ENCODE measurements at places on chromosomes 7 and 10.

DNA sequence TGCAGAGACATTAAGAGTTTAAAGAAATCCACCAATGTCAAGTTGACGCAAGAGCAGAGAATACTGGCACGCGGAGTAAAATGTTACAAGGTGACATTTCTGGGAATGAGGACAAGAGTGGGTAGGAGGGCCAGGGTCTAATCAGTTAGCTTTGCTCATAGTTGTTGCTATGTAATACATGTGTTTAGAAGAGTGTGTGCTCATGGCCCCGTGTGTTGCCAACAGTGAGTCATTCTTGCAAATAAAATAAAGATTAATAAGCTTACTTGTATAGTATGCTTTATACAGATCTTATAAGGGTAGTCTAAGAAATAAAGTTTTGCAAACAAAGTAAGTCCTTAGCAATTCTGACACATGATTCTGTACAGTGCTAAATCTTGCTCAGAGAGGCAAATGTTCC lies 64.5 kb downstream of the DNMBP start:
- DNase-seq = no peak

- no peak for DNase-seq
Observed at GRCh38 chr10:62046522-62047227, 145.2 kb downstream of the ARID5B start.

DNA sequence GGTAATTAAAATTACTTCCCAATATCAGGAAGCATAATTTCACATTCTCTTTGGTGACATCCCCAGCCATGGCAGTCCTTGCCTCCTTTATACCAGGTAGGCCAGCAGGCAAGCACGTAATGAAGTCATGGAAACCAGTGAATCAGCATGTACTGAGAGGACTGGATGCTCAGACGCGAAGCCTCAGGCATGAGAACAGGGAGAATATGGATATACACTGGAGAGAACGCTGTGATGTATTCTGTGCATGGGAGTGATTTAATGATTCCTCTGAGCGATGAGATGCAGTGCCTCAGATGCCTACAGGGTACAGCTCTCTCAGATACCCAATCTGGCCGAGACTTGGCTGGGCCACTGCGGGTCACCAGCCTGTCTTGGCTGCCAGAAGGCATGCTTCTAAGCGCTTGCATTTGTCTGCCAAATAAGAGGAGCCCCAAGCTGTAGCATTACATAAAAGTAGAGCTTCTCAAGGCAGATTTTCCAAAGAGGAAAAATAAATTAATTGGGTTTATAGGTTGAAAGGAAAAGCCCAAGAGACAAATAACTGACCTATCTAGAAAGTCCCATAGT lies 238.1 kb downstream of the RELN start:
- no peak for DNase-seq

DNA sequence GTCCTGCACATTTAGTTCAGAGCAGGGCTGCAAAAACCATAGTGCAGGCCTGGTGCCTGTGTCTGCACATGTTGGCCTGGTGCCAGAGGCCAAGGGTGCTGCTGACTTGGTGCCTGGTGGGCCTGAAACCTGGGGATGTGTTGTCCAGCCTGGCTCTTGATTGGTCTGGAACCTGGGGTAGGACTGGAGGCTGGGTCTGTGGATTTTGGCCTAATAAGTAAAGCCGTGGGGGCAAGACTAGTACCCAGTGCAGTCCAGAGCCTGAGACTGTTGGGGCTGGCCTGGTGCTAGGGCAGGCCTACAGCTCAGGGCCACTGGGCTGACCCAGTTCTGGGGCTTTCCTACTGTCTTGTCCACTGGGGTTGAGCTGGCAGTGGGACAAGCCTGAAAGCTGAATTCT lies 817.9 kb downstream of the DNAJB9 start:
- no peak for DNase-seq

DNA sequence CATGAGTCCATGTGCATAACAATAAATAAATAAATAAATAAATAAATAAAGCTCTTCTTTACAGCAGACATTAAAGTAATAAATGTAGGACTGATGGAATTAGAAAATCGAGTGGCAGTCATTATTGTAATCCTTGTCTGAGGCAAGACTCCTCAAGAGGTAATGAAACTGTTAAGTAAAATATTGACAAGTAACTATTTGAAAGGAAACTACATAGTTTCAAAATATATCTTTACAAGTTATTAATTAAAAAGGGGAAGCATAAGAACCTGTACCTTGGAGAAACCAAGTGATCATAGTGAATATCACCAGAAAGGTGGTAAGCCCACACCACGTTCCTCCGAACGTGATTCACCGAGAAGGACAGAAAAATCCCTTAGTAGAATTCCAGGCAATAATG lies 285.6 kb upstream of the SORCS1 start:
- DNase-seq = no peak

DNA sequence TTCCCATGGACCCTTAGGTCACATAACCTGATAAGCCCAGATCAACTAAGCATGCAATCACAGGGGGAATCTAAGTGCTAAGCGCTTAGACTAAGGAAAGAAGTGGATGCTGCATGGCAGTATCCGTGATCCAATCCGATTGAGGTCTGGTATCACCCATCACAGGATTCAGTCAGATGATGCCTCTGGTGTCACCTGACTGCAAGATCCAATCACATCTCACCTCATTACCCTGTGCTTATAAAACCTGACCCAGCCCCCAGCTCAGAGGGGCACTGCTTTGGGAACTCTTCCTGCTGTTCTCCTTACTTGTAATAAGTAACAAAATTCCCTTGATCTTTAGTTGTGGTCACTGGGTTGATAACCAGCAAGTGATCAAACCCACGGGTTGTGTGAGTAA lies 84.7 kb upstream of the TMEM168 start:
- DNase-seq = no peak

- DNase-seq = no peak
Observed at GRCh38 chr7:108592646-108593201, 23.1 kb downstream of the DNAJB9 start.

DNA sequence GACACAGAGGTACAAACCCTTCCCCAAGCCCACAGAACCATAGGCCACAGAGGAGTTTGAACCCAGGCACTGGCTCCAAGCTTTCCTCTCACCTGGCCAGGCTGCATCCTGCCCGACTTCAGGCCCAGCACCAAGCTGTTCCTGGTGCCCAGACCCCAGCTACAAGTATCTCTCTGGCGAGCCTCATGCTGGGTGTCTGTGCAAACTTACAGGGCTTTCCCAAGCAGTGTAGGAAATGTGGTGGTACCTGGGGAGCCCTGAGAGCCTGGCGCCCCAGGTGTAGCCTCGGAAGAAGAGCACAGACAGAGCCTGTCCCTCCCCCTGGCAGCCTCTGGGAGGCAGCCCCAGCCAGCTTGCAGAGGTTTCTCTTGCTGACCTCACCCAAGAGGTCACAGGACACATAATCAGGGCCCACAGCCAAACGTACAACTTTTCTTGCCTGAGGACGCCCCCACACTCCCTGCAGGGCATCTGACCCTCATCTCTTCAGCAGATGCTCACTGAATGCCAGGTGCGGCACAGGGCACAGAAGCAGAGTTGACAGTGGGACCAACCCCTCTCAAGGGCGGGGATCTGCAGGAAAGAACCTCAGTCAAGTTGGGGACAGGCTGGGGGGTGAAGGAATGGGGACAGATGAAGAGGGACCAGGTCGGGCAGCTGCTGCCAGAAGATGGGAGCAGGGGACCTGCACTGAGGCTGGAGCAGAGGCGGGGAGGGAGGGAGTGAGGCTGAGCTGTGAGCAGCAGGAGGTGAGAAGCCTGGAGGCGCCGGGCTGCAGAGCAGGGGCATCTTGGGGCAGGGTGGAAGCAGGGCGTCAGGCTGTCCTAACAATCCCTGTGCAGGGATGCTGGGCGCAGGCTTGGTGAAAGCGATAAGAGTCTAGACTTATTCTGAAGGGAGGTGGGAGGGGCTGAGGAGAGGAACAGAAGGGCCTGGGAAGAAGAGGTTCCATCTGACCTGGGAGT lies 16.3 kb upstream of the MYL7 start:
- no peak for DNase-seq

GRCh38 chr10:129032372-129033313 lies 434.4 kb upstream of the MGMT start:
- no peak for DNase-seq

GRCh38 chr7:36441344-36442022 lies 51.8 kb downstream of the ANLN start:
- DNase-seq = no peak
